ENCODE measurements at places on chromosomes 7 and 10.
A peak's percentile ranks its signal among the peaks of the same experiment; 100 is the strongest.

- DNase-seq, result no peak
Measured at GRCh38 chr7:101088858-101089529, 3.7 kb downstream of the TRIM56 start.

DNA sequence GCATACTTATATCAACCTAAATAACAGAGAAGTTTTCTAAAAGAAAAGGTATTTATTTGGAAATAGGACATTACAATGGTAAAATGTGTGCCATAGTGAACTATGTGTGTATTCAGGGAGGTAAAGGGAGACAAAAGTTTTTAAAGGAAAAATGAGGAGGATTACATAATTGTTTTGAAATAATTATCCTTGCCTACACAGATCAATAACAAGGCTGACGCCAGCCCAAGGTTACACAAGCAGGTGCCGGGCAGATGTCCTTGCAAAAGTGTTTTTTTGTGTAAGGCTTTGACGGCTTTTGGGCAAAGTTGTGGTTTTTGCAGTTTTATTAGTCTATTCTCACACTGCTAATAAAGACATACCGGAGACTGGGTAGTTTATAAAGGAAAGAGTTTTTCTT, 22.7 kb upstream of the SLC35B4 start:
- no peak for DNase-seq

GRCh38 chr7:2883101-2883500, 39.0 kb upstream of the GNA12 start:
- DNase-seq, result no peak

DNA sequence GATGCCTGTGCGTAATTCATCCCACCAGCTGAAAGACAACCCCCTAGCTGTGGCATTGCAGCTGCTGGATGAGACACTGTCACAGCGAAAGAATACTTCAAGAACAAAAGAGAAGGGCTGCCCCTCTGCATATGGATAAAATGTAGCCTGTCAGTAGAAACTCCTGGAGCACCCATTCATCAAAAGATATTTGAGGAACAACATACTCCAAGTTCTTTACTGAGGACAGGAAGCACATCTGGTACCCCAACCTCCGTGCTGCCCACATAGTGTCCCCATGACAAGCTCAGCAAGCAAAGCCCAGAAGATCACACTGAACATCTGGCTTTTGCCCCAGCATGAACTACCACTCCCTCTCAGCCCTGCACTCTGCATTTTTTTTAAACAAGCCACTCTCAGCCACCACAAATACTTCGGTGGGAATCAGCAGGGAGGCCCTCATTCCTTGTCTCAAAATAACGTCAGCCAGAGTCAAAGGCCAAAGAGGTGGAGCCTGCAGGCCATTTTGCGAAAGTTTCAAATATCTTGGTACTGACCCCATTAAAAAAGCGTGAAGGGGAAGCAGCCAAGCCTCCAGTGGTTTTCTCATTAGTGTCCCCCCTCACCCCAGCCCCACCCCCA, 1.7 kb downstream of the CREB3L2 start:
- DNase-seq, result no peak

DNA sequence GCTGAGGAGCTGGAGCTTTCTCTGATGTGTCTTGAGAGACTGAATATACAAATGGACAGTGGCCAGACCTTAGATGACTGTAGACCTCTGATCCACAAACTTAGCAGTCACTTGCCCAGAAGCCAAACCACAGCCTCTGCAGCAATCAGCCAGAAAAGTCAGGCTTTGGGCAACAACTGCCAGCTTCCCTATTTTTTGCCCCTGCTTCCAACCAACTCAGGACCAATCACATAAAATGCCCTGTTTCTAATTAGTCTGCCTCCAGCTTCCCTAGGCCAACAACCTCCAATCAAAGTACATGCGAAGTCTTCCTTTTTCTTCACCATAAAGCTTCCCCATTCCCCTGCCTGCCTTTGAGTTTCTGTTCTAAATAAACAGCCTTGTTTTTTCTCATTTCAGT, 37.8 kb upstream of the CACUL1 start:
- no peak for DNase-seq

- no peak for DNase-seq
Measured at GRCh38 chr10:9992661-9993060, 1025.0 kb upstream of the CELF2 start.

- DNase-seq, result no peak
Measured at GRCh38 chr10:107072786-107073185, 91.7 kb downstream of the SORCS1 start.

DNA sequence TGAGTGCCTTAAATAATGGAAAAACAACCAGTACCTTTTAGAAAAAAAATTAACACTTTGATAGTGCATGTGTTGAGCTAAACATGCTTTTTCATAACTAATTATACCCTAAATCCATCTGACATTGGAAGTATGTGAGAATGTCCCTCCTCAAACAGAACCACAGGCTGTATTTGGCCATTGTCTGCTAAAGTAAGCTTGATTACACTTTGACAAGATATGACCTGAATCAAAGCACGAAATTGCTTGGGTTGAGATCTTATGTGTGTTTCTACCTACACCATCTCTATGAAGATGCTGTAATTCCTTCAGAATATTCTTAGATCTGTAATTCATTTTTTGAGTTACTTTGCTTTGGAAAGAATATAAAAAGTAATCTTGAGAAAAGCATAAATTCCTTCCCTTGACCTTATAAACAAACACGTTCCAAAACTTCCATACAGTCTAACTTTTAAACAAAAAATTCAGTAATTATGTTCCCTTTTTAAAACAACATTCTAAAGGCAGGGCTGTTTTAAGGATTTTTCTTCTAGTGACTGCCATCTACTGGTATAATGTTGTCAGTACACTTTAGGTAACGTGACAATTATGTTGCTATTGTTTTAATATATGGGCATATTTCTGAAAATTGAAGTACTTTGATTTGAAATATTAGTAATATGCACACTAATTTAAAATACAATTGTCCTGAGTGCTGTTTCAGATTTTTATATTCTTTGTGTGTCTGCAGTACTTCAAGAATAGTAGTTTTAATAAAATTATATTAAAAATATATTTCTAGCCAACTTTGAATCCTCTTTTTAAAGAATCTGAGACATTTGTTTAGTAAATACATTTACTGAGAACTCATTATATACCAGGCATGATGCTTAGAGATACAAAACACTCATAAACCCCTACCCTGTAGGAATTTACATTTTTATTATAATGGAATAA, 20.9 kb downstream of the CD36 start:
- no peak for DNase-seq

GRCh38 chr7:49876202-49876601, 102.8 kb downstream of the VWC2 start:
- DNase-seq, result no peak

DNA sequence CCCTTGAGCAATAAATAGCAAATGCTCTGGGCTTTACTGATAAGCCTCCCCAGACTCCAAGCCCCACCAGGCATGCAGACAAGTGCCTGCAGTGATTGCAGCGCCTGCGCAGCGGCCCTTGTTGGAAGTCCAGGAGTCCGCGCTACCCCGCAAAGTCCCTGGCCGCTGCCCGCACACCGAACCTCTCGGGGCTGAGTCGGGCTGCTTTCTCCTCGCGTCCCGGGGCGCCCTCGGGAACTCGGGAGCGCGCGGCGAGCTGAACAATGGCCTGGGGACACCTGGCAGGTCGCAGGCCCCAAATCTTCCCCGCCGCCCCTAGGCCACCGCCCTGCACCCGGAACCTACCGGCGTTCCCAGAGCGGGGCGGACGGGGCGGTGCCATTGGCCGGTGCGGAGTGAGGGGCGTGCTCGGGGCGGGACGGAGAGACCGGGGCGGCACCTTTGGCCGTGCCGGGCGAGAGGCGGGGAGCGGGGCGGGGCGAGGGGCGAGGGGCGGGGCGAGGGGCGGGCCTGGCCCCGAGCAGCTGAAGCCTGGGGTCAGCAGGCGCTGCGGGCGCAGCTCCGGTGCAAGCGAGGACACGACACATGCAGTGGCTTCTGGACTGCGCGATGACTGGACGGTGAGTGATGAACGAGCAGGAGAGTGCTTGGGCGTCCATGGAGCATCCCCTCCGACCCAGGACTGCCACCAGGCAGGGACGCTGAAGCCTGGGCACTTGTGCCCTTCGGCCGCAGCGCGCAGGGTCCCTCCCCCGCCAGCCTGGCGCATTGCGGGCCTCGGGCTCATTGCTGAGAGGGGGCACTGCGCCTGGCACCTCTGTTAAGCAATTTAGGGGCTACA, at the start of gene RASSF4:
Gene RASSF4 (plus strand): TSS at position 556 of the 841 bp plus-strand sequence. CDS start 10,401 bp downstream, outside the sequence.
- peak; percentile 81 for DNase-seq

- no peak for DNase-seq
Measured at GRCh38 chr10:105291571-105291970, 650.5 kb downstream of the SORCS3 start.

DNA sequence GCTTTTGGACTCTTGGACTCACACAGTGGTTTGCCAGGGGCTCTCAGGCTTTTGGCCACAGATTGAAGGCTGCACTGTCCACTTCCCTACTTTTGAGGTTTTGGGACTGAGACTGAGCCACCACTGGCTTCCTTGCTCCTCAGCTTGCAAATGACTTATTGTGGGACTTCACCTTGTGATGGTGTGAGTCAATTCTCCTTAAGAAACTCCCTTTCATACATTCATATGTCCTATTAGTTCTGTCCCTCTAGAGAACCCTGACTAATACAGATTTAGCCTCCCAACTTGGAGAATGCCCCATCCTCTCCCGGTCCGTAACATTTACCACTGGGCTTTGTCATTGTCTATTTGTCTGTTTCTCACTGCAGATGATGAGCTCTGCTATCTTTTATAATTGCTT, 52.8 kb upstream of the CUL1 start:
- DNase-seq, result no peak

GRCh38 chr10:38147686-38148085, 53.5 kb downstream of the ZNF37A start:
- DNase-seq, result no peak

GRCh38 chr10:70063418-70064098, 10.9 kb downstream of the MACROH2A2 start:
- no peak for DNase-seq

DNA sequence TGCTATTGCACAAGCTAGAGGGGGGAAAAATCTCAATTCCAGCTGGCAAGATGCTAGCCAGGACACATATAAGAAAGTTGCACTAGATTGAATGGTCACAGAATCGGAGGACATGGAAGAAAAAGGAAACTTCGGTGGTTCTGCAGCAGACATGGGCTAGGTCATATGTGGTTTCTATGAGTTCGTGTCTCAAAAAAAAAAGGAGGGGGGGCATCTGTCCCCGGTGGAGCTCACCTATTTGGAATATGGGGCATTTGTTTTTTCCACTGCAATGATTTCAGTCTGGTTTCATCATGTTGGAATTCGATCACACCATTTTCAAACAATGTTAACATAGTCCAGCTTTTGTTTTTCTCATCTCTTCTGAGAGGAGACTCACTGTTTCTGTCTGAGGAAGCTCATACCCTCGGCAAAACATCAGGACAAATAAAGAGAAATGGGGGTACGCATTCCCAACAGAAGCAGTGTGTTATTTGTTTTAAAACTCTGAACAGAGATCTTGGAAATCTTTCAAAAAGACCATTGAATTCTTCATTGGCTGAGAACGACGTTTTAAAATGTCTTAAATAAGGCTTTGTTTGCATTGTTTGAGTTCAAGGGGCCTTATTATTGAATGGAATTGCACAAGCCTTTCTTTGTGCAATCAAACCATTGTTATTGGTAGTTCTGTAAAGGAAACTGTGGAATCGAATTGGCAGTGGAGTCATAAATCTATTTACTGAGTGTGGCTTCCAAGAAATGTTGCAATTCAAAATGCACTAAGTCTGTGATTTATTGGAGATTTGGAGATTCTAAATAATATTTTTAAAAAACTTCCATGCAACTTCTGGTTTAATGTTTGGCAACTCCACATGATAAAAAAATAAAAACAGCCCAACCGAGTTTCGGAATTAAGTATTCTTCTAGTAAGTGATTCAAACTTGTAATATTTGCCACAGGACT, 173.2 kb downstream of the RTKN2 start:
- peak; percentile 72 for DNase-seq

All from anterior cingulate cortex (tissue), 58 donors.